ENCODE measurements at places on chromosomes 6 and 20.

DNA sequence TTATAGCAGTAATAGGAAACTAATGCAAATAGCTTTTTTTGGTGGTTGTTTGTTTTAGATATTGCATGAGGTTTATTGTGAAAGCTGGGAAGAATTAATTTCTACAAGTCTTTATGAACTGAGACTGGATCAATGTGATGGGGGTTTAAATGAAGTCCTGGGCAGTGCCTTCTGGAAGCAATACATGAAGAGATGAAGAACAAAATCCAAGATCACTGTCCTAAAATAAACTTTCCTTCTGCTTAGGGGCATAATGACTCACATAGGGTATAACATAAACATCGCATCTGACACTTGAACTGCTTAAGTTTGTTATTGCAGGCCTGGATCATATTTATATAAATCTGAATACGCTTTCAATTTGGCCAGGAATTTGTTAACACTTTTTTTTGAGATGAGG, 20.9 kb upstream of the SHLD1 start:
- DNase-seq: no peak

DNA sequence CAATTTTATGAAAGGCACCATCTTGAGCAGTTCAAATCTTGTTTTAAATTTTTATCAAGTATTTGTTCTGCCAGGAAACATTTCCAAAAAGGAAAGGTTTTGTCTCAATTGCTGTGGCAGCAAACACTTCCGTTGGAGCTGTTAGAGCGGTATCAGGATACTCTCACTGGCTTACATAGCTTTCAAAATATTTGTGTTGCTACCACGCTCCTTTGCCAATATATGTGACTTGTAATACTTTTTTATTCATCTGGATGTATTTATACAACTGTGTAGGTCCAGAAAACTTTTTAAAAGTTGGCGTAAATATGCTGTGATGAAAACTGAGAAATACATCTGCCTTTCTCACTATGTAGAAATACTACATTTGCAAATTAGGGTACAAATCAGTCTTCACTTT, 37.8 kb upstream of the NHSL1 start:
- DNase-seq: no peak

DNA sequence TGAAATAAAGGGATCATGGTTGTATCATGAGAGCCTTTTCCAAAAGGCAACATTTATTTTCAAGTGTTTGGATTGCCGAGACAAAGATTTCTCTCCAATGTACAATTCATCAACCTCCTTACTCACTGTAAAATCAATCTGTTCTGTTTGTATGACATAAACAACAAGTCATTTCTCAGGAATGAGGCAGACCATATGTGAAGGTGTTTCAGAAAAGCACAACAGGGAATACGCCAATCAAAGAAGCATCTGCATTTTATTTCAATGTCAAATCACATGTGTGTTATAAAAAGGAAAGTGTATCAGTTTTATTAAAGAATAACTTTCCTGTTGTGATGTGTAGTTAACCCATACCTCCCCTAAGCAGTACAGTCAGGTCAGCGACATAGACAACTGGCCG, 653.7 kb downstream of the TFAP2A start:
- DNase-seq: no peak

DNA sequence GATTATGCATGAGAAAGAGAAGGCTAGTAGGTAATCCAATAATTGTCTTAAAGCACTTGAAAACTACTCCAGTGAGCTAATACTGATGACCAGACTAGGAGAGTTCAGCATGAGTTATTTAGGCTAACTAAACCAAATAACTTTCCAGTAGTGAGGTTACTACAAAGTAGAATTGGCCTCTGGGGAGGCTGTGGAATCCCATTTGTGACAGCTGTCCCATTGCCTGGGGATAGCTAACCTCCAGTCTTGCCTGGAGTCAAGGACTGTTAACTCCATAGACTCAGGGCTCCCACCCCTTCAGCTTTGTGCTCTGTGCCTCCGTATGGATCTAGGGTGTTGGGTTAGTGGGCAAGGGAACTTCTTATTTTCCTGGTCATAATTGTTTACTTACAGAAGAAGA, 51.0 kb downstream of the KCNQ5 start:
- peak; percentile 25 for DNase-seq

DNA sequence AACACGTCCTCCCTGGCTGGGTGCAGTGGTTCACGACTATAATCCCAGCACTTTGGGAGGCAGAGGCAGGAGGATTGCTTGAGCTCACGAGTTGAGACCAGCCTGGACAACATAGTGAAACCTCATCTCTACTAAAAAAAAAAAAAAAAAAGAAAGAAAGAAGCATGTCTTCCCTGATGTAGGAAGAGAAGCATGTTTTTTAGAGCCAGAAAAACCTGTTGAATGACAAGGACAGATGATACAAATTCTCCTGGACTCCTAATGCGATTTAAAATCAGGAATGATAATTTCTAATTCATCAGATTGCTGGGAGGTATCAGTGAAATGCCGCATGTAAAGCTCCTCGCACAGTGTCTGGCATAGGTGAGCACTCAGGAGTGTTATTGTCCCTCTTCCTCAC, 23.7 kb upstream of the SEC63 start:
- no peak for DNase-seq

DNA sequence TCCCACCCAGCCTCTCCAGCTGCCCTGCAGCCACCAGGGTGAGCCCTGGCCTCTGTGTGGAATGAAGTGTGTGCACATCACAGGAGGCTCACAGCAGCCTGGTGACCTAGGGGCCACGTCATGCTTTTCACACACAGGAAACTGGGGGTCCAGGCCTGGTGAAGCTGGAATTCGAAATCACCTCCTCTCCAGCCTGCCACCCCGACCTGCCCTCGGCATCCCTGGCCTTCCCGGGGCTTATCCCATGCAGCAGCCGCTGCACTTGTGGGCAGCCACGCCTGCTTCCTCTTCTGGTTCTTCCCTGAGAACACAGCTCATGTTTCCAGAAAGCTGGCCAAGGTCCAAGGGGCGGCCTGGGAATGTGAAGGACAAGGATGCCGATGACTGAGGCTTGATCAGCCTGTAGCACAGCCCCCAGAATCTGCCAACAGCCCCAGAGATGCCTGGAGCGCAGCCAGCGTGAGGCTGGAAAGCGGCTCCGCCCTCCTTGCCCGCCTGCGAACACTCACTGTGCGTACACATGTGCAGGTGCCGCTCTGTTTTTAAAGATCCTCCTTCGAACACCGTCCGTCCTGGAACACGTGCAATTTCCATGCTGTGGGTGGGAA, 4.2 kb upstream of the NTSR1 start:
- peak; percentile 100 for DNase-seq

- no peak for DNase-seq
Observed at GRCh38 chr20:8545212-8545611, 413.1 kb downstream of the PLCB1 start.

GRCh38 chr6:131084982-131085381, 21.9 kb upstream of the EPB41L2 start:
- no peak for DNase-seq

DNA sequence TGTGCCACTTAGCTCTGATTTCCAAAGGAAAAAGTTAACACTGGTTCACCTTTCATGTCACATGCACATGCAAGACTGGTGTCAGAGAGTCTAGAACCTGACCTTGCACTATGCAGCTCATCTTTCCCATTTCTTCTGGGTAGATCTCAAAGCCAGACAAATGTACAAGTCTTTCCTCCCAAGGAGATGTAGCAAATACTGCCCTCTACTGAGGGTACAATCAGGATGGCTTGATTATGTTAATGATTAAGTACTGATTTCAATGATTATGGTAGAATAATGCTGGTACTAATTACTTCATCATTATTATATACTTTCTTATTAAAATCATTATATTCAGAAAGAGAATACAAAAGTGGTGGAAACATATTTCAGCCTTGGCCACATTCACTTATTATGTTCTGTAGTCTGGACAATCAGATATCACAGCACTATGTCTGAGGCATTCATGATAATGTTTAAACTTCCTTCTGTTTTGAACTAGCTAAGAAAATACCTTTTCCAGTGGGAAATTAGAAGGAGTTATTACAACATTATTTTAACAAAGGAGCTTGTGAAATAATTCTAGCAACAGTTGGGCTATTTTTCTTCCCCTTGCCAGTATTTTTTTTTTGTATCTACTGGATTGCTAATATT, 68.5 kb upstream of the FOXO3 start:
- DNase-seq: peak; percentile 62

- no peak for DNase-seq
Observed at GRCh38 chr6:55979526-55979925, 104.1 kb upstream of the BMP5 start.

DNA sequence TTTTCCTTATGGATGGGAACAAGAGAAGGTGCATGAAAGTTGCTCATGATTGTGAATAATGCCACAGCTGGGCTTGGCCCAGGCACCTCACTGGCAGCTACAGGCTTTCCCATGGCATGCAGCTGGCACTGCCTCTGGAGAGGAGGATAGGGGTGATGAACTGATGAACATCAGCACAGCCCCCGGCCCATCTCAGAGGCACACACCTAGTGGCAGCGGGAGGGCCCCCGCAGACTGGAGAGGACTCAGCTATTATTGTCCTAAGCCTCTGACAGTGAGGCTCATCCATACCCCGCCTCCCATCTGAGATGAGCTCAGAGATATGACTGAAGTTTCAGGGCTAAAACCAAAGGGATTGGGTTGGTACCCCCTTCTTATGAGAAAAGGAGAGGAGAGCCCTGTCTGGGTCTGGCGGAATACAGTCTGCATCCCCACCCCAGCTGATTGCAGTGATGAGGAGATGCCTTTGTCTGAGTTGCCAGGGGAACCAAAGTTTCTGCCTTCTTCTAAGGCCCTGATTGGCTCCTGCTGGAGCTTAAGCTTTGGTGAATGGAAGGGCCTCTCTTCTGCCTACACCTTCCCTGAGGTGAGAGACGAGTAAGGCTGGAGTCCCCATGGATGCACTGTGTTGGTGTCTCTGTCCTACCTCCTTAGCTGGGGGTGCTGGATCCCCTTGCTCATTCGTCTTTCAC, 27.6 kb upstream of the EPB41L1 start:
- no peak for DNase-seq

DNA sequence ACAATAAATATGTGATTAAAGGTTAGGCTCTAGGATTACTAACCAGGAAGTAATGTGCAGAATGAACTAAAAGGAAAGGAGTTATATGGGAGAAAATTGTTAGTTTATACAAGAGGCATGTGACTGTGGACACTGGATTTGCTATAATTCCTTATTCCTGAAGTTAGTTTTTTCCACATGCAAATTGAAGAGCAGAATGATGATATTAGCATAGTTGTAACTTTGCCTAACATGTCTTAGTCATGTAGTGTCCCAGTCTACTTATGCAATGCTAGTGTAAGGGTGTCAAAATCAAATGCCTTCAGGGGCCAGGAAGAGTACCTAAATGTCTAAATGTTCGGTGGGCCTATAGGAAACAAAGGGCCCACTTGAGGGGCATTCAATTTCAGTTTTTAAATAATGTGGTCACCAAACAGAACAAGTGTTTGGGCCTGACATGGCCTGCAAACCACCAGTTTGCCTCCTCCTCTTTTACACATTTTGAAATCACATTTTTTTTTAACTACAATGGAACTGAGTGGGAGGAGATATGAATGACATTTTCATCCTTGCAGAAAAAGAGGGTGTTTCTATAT, 28.0 kb upstream of the CEP85L start:
- no peak for DNase-seq

GRCh38 chr6:144582939-144583613, 297.9 kb downstream of the UTRN start:
- no peak for DNase-seq

- DNase-seq: peak; percentile 18
Observed at GRCh38 chr6:66568271-66568670, 861.2 kb upstream of the EYS start.

DNA sequence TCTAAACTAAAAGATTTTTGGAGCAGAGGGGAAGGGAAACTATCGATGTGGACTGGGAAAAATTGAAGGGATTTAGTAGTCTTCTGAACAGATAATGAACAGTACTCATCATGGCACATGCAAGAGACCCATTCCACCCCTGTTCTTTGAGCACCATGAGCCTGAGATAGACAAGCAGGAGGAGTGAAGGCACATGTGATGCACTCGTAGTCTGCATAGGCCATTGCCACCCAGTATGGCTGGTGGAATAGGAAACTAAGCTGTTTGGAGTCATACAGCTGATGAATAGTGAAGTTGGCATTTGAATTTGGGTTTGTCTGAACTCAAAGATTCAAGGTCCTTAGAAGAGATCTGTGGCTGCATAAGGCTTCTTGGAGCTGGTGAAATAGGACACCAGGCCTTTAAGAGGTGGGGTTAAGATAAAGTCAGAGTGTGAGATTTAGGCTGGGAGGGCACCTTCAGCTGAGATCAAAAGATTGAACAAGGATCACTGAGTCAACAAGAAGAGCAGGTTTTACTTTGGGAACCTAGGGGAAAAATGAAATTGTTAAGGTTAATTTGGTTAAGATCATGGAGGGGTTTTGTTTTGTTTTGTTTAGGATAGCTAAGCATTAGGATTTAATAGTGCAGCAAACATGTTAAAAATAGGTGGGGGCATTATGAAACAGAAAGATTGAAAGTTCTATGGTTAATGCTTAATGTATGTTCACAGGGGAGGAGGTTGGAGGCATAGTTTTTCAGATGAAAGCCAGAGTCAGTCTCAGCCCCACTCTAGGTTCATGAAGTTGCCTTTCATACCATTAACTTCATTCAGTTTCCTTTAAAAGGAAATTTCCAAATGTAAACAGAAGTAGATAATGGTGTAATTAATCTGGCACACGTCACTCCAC, 148.8 kb downstream of the ARID1B start:
- no peak for DNase-seq

GRCh38 chr6:154363821-154364220, 7.2 kb upstream of the IPCEF1 start:
- no peak for DNase-seq

GRCh38 chr6:109121411-109121810, 26.1 kb downstream of the CEP57L1 start:
- DNase-seq: no peak

- DNase-seq: peak; percentile 32
Observed at GRCh38 chr6:27825025-27825793, 87.0 kb downstream of the OR2B2 start.

DNA sequence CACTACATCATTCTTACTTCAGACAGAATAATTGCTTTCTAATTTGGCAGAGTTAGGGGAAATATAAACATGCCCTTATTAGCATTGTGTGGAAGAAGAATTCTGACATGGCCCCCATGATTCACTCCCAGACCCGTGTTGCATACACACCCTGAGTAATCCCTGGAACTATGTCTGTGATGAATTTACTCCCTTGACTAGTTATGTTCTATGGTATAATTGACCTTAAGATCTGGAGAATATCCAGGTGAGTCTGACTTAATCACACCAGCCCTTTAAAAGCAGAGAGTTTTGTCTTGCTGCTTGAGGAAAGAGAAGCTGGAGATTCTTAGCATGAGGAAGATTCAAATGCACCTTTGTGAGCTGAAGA, 262.9 kb downstream of the SOX4 start:
- no peak for DNase-seq

Data from SJCRH30 (cell line).